ENCODE measurements at places on chromosomes 2 and 18.

DNA sequence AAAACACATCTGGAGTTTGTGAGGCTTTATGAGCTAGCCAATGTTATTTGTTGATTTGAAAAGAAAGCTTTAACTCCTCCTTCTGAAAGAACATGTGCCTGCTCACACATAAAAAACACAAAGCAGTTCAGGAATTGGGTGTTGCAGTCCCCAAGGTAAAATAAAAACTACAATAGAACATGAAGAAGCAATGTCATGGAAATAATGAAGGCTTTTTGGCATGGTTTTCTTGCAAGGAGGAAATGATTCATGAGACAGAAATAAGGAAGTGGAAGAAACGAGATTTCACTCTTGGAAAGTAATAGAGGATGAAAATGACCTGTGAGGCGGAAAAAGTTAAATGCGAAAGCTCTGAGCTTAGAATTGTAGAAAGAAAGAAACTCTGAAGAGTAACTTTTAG, 81.1 kb downstream of the TRIB2 start:
- DNase-seq, result peak; percentile 64

GRCh38 chr18:10559553-10560451, 34.0 kb downstream of the NAPG start:
- no peak for DNase-seq

GRCh38 chr2:20600756-20601325, 50.1 kb downstream of the HS1BP3 start:
- no peak for DNase-seq

DNA sequence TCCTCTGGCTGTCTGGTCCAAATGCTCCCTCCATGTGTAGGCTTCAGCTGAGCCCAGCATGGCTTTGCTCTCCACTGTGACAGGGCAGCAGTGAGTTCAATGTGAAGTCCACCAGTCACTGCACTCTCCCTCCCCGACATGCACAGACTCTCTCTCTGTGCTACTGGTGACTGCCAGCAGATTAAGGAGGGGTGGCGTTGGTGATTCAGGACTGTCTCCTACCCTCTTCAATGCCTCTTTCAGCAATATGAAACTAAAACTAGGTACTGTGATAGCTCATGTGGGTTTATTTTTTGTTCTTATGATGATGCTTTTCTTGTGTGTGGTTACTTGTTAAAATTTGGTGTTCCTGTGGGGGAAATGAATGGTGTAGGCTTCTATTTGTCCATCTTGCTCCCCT, 201.0 kb upstream of the RBMS1 start:
- no peak for DNase-seq

GRCh38 chr2:99386011-99386410, 48.8 kb downstream of the EIF5B start:
- DNase-seq, result peak; percentile 9

- DNase-seq, result no peak
Observed at GRCh38 chr2:102283996-102284395, 27.4 kb upstream of the IL1RL1 start.

DNA sequence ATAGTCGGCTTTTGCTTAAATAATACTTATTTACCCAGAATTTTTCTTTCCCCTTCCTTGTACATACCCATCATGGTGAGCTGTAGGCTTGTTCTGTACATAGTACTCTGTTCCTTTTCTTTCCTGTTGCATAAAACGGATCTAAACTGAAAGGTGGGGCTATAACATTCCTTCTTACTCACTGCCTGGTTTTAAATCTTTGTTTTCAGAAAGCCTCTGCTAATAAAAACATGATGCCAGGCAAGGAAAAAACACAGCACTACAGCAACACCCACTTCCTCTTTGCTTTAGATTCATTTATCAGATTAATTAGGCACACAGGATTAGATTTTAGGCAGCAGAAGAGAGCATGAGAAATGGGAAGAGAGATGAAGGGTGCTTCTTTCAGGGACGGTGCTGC, 19.6 kb upstream of the STON1 start:
- DNase-seq, result peak; percentile 68

- peak; percentile 45 for DNase-seq
Observed at GRCh38 chr2:112784199-112785189, at the start of gene IL1A. Gene IL1A, minus strand, starts transcription at chr2:112784493. Its CDS starts 723 bp downstream, at chr2:112783770.

- DNase-seq, result peak; percentile 49
Observed at GRCh38 chr2:43348908-43349661, 122.7 kb upstream of the ZFP36L2 start.
